Neural progenitor cell (in vitro differentiated cells): ENCODE measurements at places on chromosomes 11 and 22.
A peak's percentile ranks its signal among the peaks of the same experiment; 100 is the strongest.

GRCh38 chr11:111045874-111046273 is 199.7 kb upstream of the POU2AF2 start:
- H3K36me3 ChIP-seq: no peaks in the 10 kb centered on the region
- no peak for DNase-seq
- H3K4me3 ChIP-seq: no peak overlapping the region
- no peaks in the 10 kb centered on the region for H3K4me1 ChIP-seq

DNA sequence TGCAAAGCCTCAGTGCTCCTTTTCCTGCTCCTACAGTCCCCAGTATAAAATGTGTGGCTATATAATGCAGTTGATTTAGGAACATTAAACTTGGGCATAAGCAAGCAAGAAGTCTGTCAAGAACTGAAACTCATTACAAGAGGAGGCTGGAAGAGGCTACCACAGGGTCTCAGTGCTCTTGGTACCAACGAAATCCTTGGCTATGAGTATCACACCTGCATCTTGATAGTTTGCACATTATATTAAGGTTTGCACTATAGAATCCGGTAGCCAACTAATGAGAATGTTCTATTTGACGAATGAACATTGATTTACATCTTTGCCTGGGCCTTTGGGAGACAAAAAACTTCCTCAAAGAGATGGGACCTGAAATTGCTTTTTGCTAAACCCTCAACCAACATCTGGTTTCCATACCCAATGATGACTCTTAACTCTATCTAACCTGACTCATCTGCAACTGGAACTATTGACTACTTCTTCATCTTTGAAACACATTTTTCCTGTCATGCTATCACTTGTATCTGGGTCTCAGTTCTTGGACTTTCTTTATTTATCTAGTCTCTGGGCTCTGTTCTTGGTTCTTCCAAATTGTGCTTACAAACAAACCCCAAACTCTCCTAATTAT is 207.2 kb upstream of the CTSC start:
- no peak overlapping the region for H3K27ac ChIP-seq
- no peak overlapping the region for H3K4me3 ChIP-seq
- DNase-seq: no peak

DNA sequence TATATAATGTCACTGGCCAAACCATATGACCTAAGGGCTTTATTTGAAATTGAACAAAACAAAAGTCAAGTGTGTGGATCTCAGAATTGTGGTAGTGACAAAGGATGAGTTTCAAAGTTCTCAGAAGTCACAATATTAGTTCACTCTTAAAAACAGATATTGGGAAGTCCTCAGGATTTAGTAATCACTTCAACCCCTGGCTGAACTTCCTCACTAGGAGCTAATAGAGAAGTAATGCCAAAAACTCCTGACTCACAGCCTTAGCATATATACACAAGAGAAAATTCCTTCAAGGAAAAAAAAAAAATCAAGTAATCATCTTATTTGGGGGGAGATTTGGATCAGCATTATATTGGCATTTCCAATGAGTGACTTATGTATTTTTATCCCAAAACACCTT is 75.6 kb upstream of the APOA1 start:
- no peak for DNase-seq
- no peaks in the 10 kb centered on the region for H3K4me1 ChIP-seq
- H3K4me3 ChIP-seq: no peak overlapping the region
- no peaks in the 10 kb centered on the region for H3K27me3 ChIP-seq
- no peak overlapping the region for H3K27ac ChIP-seq

DNA sequence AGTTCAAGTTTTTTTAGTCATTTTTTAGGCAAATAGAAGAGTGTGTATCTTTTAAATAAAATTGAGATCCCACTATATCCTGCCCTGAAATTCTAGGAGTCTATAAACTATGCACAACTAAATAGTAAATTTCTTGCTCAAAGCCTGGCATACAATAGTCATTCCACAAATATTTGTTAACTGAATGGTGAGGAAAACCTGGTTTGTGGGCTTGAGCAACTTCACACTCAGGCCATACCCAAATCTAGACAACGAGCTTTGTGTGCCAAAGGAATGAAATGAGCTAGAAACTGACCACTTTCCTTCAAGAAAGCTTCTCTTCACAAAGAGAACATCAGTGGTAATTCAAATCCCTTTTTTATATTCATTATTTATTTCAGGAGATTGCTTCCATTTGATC is 39.6 kb upstream of the AMOTL1 start:
- DNase-seq: no peak
- no peak overlapping the region for H3K4me3 ChIP-seq
- no peak overlapping the region for H3K27ac ChIP-seq
- peaks cover 9% of the 10 kb centered on the region for H3K4me1 ChIP-seq
- H3K36me3 ChIP-seq: no peaks in the 10 kb centered on the region
- no peaks in the 10 kb centered on the region for H3K27me3 ChIP-seq

- H3K4me1 ChIP-seq: peaks cover 24% of the 10 kb centered on the region
- no peak for DNase-seq
- H3K4me3 ChIP-seq: no peak overlapping the region
- no peak overlapping the region for H3K27ac ChIP-seq
- H3K27me3 ChIP-seq: peaks cover 33% of the 10 kb centered on the region
Observed at GRCh38 chr11:128924510-128925249, 18.0 kb downstream of the TP53AIP1 start.

DNA sequence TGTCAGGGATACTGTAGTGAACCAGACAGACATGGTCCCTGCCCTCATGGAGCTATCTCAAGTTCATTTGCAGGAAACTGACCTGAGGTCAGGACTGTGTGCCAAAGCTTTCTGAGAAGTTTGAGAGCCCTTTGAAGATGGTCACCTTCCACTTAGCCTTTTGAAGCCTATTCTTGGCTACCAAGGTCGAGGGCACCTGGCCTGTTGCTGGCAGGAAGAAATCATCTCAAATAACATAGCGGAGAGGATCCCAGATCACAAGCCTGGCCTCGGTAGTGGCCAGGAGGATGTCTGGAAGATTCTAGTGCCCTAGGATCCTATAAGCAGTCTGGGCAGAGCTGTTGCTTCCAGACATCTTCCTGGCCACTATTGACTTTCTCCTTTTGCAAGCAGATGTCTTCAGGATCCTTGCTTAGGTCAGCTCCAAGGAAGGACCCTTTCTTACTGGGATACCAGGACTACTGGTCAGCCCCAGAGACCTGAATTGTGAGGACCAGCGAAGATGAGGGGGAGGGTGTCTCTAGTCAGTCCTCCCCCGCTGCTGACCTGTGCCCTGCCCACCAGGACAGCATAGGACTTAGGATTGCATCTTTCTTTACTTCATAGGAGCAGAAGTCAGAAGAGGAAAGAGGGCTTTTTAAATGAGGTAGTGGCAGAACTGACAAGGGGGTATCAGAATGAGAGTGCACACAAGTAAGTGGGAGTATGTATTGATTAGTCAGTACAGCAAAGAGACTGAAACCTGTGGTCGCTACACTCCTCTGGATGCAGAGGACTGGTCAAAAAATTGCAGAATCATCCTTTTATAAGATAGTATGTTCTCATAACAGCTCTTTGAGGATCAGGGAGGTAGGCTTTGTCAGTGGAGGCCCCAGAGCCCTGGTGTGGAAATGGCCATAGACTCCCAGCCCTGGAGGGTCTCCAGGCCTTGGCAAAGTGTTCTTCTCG is 94.8 kb downstream of the TEAD1 start:
- H3K4me1 ChIP-seq: peaks cover 13% of the 10 kb centered on the region
- H3K4me3 ChIP-seq: no peak overlapping the region
- H3K27me3 ChIP-seq: no peaks in the 10 kb centered on the region

- no peak for DNase-seq
- H3K27ac ChIP-seq: no peak overlapping the region
- H3K4me3 ChIP-seq: no peak overlapping the region
- peaks cover 7% of the 10 kb centered on the region for H3K4me1 ChIP-seq
- H3K36me3 ChIP-seq: peaks cover 6% of the 10 kb centered on the region
Observed at GRCh38 chr11:13701506-13701905, 33.0 kb downstream of the FAR1 start.

GRCh38 chr11:5339771-5340322 is 3.5 kb downstream of the OR51B5 start:
- no peak overlapping the region for H3K4me3 ChIP-seq
- H3K4me1 ChIP-seq: no peaks in the 10 kb centered on the region
- DNase-seq: no peak
- no peaks in the 10 kb centered on the region for H3K27me3 ChIP-seq
- no peaks in the 10 kb centered on the region for H3K36me3 ChIP-seq

DNA sequence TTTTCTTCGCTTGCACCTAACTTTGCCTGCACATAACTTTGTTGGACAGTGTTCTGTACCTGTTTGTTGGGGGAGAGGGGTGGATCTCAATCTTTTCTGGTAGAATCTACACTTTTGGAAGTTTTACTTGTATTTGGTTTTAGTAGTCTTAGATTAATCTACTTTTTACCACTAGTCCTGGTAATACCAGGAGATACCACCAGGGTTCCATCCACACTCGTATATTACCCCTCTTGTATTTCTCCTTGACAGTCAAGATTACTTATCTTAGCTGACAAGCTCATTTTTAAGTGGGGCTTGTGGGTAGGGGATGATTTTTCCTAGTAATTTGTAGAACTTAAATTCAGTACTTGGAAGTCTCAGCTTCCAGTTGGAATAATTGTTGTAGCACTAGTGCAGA is 37.3 kb upstream of the TECTA start:
- no peak overlapping the region for H3K4me3 ChIP-seq
- DNase-seq: peak; percentile 16
- no peaks in the 10 kb centered on the region for H3K4me1 ChIP-seq
- peaks cover 14% of the 10 kb centered on the region for H3K36me3 ChIP-seq

GRCh38 chr22:26823966-26824365 is 166.6 kb downstream of the MIAT start:
- no peaks in the 10 kb centered on the region for H3K27me3 ChIP-seq
- no peak overlapping the region for H3K27ac ChIP-seq
- DNase-seq: peak; percentile 38
- H3K4me1 ChIP-seq: peaks cover 4% of the 10 kb centered on the region
- no peaks in the 10 kb centered on the region for H3K36me3 ChIP-seq
- H3K4me3 ChIP-seq: no peak overlapping the region
